Motor neuron (in vitro differentiated cells): ENCODE measurements at places on chromosomes 16 and 17.

- no peak for ATAC-seq
These were observed 65.7 kb upstream of the BCAR1 start for GRCh38 chr16:75317101-75317522.

DNA sequence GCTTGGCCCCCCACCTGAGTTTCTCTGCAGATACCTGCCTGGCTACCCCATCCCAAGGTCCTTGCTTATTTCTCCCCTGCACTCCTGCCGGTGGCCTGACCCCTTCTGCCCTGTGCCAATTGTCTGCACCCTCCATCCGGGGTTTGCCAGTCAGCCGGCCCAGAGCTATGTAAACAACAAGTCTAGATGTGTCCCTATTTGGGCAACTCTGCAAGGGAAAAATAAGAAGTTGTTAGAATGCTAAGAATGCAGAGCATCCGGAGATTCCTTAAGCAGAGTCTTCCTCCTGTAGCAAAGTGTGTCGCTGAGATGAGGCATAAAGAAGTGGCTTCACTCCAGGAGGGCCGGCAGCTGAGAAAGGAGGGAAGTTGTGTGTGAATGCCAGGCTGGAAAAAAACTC lies 46.6 kb downstream of the RGS9 start:
- ATAC-seq = no peak

DNA sequence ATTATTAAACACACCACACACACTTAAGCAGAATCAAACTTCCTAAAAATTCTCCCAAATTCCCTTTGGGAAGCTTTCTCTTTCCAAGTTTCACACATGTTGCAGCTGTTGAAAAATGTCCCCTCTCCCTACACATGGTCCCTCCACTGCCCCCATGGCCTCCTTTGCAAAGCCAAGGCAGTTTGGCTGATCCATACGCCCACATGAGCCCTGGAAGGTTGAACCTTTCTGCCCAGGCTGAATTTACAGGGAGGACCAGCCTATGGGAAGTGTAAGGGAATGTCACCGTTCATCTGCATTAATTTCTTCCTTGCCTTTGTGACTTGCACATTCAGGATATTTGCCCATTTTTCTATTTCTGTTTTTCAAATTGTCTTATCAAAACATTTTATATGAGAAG lies 31.1 kb upstream of the SHISA6 start:
- ATAC-seq = no peak

GRCh38 chr17:75662511-75662910 lies 4.4 kb downstream of the RECQL5 start:
- no peak for ATAC-seq

DNA sequence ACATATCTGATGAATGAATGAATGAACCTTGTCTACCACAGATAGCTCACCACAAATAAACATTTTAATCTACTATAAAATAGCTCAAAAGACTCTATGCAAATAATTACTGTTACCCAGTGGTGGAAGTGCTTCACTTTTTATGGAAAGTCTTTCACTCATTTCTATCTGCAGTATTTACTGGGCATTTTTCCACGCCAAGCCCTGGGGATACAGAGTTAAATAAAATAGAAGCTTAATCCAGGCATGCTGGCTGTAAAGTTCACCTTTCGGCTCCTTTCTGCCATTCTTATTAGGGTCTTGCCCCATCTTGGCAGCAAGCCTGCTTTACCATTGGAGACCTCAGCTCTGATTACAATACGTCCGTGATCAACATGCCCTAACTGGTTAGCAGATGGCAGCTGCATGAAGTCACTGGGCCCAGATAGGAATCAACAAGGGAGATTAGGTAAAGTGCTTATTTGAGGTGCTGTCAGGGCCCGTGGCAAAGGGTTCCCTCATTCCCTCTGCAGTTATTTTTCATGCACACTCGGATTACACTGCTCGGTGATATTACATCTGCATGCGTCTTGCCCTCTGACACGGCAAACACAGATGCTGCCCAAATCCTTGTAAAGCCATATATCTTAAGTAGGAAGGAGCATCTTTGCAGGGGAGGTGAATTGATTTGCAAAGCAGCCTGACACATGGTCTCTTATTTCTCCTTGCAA lies 648.9 kb downstream of the WWOX start:
- ATAC-seq = peak; percentile 90

DNA sequence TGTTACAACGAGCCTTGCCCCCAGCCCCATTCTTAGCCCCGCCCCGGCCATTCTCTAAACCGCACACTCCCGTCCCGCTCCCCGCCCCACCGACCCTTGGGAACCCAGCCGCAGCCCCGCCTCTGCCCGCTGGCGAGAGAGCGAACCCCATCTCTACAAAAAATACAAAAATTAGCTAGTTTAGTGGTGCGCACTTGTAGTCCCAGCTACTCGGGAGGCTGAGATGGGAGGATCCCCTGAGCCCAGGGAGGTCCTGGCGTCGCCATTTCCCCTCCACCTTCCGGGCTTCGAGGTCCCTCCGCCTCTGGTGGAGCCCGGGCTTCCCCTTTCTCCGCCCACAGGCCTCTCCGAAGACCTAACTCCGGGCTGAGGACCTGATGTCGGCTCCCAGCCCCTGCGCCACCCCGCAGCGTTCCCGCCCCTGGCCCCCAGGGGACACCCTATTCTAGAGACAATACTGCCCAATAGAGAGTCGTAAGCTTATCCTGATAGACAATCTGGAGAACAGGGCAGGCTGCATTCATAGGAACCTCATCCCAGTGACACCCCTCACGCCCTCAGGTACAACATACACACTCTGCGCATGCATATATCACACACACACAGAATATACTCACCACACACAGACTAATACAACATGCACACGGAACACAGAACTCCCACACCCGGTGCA lies 480 bp upstream of the PROCA1 start:
- no peak for ATAC-seq

- ATAC-seq = no peak
These were observed 384 bp downstream of the TMEM107 start for GRCh38 chr17:8175795-8176196.

DNA sequence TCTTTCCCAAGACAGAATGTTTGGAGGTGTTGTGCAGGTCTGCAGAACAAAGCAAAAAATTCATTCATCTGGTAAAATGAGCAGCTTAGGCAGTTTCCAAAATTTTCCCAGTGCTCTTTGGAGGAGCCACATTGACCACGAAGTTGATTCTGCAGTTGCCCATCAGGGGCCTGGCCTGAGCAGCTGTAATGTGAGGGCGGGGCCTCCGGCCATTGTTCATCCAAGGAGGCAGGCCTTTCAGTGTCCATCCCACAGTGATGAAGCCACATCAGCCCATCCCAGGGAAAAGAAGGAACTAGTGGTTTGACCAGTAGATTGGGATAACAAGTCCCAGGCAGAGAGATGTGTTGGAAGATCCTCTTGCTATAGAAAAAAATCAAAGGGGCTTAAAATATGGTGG lies 10.1 kb downstream of the UBFD1 start:
- ATAC-seq = no peak

DNA sequence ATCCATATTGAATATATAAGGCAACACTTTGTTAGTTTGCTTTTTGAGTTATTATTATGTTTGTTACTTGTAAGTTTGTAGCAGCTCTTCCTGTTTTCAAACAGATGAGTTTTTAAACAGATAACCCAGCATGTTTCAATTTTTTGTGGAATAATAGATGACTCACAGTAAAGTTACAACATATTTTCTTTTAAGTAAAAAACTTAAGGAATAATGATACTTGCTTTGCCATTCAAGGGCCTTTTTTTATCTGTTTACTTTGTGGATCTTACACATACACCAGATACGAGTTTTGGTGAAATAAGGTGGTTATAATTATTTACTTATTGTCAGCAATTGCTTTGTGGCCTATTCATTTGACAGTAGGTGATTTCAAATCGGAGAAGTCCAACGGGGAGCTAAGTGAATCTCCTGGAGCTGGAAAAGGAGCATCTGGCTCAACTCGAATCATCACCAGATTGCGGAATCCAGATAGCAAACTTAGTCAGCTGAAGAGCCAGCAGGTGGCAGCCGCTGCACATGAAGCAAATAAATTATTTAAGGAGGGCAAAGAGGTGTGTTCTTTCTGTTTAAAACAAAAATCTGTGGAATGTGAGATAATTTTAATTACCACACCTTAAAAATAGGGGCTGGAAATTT lies 66.3 kb downstream of the BPTF start:
- ATAC-seq = no peak

GRCh38 chr16:19520861-19521331 lies 1.0 kb downstream of the GDE1 start:
- ATAC-seq = no peak

GRCh38 chr17:69884846-69885245 lies 190.2 kb upstream of the KCNJ16 start:
- no peak for ATAC-seq

DNA sequence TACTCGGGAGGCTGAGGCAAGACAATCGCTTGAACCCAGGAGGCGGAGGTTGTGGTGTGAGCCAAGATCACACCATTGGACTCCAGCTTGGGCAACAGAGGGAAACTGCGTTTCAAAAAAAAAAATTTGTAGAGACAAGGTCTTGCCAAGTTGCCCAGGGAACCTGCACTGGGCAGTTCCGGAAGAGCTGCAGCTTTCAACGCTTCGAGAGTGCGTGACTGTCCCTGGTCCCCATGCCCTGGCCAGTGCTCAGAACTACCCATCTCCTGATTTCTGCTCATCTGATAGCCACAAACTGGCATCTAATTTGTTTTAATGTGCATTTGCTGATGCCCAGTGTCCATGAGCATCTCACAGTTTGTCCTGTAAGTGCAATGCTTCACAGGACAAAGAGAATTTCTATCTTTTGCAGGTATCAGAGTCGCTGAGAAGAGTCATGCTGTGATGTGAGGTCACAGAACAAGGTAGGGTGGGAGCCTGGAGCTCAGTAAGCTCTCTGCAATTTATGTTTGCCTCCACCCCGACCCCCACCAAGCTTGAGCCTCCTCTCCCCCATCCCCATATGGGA lies 3.9 kb downstream of the ACTG1 start:
- no peak for ATAC-seq

DNA sequence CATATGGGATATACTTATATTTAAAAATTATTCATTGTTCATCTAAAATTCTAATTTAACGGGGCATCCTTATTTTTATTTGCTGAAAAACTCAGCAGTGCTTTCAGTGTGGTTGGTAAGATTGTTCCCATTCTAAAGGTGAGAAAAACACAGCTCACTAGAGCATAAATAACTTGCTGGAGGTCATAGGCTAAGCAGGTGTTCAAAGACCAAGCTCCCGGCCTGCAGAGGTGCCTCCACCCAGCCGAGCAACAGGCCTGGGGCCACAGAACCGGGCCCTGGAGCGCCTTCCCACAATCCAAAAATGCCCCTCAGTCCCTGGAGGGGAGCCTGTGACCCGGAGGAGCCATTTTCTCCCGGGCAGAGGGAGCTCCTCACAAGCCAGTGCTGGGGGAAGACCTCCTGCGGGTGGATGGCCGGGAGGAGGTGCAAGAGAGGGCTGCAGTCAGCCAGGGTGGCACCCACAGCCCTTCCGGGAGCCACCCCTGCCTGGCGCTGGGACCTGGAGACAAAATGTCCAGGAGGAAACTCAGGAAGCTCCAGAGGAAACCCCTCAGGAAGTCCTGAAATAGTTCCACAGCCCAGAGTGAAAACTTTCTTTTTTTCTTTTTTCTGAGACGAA lies 14.7 kb downstream of the ABR start:
- no peak for ATAC-seq

- no peak for ATAC-seq
These were observed 5.9 kb upstream of the C16orf95 start for GRCh38 chr16:87322833-87323726.

DNA sequence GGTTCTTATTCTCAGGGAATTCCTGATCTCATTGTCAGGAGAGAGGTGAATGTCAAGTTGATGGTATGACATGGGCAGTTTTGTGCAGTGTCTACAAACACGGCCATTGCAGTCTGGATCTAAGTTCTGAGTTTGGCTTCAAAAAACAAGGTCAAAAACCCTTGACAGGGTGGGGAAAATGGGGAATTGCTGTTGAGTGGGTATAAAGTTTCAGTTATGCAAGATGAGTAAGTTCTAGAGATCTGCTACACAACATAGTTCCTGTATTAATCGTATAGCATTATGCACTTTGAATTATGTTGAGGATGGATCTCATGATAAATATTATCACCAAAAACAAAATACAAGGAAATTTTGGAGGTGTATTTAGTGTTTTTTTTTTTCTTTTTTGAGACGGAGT lies 36.6 kb upstream of the CARMIL2 start:
- ATAC-seq = no peak

GRCh38 chr17:18866866-18867813 lies 9.2 kb downstream of the PRPSAP2 start:
- no peak for ATAC-seq

DNA sequence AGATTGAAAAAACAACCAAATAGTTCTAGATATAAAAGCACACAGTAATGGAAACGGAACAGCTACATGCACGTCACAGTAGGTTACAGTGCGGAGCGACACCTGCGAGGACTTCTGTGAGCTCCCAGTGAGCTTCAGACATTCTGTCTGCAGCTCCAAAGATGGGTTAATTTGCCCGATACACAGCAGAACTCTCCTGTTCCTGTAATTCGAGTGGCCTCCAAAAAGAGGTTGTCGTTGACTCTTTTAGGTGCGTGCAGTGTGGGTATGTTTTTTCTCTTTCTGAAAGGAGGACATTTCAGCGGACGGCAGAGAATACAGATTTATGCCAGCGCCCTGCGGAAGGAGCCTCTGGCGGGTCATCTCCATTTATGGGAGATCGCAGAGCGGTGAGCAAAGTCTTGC lies 2.9 kb downstream of the OR1F1 start:
- no peak for ATAC-seq

DNA sequence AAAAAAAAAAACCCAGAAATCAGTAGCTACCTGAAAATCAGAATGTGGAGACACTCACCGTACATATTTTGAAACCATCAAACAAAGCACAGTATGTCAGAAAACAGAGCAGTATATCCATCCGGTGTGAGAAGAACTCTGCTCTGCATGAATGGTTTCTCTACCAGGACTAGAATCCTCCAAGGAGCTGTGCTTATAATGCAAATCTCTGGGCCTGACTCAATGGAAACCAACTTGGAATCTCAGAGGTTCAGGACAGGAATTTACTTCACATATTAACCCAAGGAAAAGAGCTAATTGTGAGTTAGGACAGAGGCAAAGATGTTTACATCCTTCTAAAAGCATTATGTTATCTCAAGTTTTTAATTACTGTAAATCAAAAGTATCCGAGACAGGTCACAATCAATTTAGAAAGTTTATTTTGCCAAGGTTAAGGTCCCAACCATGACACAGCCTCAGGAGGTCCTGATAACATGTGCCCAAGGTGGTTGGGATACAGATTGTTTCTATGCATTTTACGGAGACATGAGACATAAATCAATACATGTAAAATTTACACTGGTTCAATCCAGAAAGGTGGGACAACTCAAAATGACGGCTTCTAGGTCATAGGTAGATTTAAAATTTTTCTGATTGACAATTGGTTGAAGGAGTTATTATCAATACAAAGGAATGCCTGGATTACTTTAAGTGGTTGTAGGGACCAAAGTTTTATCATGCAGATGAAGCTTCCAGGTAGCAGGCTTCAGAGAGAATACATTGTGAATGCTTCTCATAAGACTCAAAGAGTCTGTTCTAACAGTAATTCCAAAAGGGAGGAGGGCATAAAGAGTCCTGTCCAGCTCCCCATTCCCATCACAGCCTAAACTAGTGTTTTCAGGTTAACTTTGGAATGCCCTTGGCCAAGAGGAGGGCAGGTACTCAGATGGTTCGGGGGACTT lies 164.1 kb downstream of the CDH8 start:
- ATAC-seq = no peak
